ENCODE measurements at places on chromosomes 3 and 15.

- DNase-seq: no peak
Measured at GRCh38 chr3:142180761-142181362, 31.5 kb upstream of the TFDP2 start.

GRCh38 chr15:101639667-101640066 lies 12.5 kb downstream of the TM2D3 start:
- no peak for DNase-seq

- no peak for DNase-seq
Measured at GRCh38 chr15:65305150-65305758, 777 bp downstream of the RNU5B-1 start.

- DNase-seq: peak; percentile 20
Measured at GRCh38 chr15:100123611-100124010, 218.2 kb downstream of the ADAMTS17 start.

DNA sequence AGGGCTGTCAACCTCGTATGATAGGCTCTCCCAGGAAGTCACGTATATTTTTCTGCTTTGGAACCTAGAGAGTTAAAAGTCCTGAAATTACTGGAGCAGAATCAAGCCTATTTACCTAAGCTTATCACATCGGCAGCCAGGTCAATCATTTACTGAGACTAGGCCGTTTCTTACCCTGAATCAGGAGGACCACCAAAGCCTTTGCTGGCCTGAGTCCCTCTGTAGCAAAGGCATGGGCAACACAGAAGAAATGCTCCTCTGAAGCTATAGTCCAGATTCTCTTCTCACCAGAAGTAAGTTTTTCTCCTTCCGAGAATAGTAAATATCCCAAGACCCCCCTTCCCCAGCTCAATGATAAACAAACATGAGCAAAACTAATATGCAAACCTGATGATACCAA lies 125.9 kb upstream of the PHLDB2 start:
- no peak for DNase-seq

GRCh38 chr15:99343881-99344551 lies 92.7 kb downstream of the LRRC28 start:
- DNase-seq: no peak

DNA sequence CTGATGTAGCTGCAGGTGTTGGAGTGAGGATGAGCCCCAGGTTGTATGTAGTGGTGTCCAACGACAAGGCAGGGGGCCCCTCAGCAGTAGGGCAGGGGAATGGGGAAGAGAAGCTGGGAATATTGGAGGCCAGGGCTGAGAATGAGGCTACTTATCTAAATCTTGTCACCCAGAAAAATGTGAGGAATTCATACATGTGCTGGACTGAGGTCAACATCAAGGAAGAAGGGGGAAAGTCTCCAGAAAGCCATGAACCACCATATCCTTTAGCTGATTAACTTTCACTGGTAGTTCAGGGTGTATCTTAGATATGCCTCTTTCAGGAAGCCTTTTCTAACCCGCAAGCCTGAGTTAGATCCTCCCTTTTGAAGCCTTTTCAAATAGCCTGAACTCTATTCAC lies 22.6 kb upstream of the FSTL1 start:
- no peak for DNase-seq

Measured in NCI-H345 (cell line).